NCI-H2171 treated with DMSO at 0.1 percent for 48 hours (cell line): ENCODE measurements at places on chromosomes 3 and 15.

DNA sequence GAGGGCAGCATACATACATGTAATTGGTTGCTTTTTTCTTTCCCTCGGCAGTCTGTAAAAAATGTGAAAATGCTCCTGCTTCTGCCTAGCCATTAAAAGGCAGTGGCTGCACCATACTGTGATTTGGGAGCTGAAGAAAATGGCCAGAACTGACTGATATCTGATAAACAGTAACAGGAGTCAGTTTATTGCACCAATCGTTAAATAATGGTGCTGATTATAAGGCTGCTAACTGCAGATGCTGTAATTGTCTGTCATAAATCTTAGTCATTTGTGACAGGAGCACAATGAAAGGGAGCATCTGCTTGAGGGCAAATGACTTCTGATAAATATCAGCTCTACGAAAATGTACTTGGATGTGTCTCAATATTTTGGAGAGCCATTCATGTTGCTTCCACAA lies 263.1 kb upstream of the DNAJC19 start:
- DNase-seq, result no peak

DNA sequence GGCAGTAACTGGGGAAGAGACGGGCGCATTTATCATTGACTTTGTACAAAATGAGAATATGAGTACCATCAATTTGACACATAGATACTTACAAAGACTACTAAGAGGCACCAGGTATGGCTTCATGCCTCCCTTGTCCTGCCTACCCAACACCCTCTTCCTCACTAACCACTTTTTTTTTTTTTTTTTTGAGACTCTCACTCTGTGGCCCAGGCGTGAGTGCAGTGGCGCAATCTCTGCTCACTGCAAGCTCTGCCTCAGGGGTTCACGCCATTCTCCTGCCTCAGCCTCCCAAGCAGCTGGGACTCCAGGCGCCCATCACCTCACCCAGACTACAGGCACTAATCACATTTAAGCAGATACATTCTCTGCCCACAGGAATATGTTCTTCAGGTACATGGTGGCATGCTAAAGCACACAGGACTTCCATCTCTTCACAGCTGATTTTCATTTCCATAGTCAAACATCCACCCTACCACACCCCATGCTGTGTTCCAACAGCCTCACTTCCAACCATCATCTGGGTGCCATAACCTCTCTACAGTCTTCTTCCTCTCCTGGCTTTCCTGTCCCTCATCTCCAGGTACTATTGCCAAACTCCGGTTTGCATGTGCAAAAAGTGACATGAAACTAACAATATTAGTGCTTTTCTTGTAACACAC lies 41.7 kb downstream of the RAB27A start:
- DNase-seq, result no peak

GRCh38 chr15:61856295-61856694 lies 204.0 kb downstream of the VPS13C start:
- DNase-seq, result no peak

DNA sequence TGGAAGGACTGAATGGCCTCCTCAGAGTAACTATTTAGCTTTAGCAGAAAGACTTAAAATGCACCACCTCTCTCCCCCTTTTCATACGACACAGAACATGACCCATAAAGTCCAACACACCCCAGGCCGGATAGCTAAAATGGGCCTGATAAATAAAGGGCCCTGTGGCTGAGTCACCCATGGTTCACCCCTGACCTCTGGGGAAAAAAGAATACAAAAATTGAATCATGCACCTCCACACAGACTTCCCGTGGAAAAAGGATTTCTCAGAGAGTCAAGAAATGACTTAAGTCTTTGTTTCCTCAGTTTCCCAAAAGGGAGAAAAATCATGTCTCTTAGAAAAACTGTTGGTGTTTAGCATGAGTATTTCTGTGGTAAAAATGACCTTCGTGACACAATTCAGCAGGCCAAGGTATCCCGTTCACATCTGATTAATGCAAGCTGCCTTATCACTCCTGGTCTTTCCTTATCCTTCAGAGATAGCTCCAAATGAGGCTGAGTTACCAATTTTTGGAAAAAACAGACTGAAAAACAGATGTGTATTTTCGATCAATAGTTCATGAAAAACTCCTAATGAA lies 34.0 kb upstream of the ARHGEF3 start:
- DNase-seq, result no peak

DNA sequence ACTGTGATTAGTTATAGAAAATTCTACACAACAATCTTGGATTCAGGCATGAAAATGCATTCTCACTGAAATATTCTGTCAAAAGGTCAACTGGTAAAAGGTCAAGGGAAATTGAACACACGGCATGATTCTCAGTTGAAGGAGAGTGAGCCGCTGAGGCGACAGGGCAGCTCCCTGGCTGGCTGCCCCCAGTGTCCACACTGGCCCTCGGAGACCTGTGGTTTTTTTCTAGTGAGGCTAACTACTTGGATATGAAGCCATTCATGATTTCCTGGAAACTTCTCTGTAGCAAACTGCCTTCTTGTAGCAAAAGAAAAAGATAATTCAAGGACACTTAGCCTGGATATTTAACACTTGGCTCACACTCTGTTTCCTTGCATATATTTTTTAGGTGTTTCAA lies 37.2 kb downstream of the AADACL2 start:
- DNase-seq, result no peak

GRCh38 chr3:151625586-151625985 lies 108.1 kb upstream of the AADACL2 start:
- no peak for DNase-seq

- DNase-seq, result no peak
These were observed 79.8 kb downstream of the ABHD5 start for GRCh38 chr3:43770426-43771103.

DNA sequence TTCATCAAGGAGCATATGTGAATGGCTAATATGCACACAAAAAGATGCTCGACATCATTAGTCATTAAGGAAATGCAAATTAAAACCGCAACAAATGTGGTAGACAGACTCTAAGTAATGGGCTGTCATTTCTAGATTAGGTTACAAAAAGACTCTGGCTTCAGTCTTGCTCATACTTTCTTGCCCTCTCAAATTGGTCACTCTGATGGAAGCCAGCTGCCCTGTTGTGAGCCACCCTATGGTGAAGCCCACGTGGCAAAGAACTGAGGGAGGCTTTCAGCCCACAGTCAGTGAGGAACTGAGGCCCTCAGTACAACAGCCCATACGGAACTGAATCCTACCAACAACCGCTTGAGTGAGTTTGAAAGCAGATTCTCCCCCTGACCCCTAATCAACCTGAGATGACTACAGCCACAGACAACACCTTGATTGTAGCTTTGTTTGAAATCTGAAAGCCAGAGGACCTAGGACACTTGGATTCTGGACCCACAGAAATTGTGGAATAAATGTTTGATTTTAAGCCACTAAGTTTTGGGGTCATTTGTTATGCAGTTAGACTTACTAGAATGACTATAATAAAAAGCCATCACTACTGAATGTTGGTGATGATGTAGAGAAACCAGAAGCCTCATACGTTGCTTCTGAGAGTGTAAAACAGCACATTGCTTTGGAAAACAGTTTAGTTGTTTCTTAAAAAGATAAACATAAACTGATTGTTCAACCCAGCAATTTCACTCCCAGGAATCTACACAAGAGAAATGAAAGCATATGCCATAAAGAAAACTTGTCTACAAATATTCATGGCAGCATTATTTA lies 45.7 kb downstream of the EHHADH start:
- DNase-seq, result no peak

- no peak for DNase-seq
These were observed 93.2 kb upstream of the RNF7 start for GRCh38 chr3:141644931-141645330.

- DNase-seq, result no peak
These were observed 245.6 kb upstream of the PEX5L start for GRCh38 chr3:180282386-180282785.

DNA sequence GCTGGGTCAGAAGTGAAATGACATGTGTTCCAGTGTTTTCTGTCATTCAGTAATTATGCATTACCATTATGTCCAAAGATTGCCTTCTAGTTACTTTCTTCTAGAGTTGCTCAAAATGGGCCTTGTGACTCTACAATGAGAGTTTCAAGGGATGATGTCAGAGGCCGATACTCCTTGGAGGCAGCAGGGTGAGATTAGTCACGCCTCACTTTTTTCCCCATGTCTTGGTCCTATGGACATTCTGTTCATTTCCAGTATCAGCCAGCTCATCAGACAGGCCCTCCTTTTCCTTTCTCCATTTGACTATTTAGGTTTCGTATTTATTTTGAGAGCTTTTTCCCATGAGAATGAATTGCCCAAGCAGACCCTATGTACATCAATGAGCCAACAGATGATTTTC lies 17.5 kb downstream of the VGLL3 start:
- DNase-seq, result no peak

DNA sequence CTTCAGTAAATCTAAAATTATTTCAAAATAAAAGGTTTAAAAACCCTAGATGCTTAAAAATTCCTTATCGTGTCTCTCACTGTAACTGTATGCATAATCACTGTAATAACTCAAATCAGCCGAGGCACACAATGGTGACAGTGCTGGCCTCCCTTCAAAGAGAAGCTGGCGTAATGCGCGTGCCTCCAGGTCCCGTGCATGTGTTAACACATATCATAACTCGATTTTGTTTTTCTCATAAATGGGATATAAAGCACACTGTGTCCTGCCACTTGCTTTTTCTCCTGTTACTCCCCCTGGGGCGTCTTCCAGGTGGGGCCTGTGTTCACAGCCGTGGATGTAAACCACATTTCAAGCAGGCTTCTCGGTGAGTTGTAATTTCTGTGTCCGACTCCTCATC lies 56.0 kb downstream of the TPRA1 start:
- no peak for DNase-seq

DNA sequence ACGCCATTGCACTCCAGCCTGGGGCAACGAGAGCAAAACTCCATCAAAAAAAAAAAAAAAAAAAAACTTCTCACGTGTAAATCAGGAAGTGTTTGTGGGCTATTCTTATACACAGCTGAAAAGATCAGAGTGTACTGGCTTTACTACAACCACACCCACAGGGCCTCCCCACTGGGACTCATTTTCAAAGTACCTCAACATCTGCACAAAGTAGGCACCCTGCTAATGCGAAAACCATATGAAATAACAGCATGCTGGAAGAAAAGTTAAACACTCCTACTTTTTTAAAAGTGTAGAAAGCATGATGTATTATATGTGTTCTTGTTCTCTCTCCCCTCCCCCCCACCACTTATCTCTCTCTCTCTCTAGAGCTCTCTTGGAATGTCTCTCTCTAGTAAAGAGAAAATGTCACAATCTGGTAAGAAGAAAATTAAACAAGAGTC lies 11.1 kb downstream of the UACA start:
- no peak for DNase-seq

GRCh38 chr15:100005715-100006114 lies 272.5 kb upstream of the LYSMD4 start:
- DNase-seq, result no peak

DNA sequence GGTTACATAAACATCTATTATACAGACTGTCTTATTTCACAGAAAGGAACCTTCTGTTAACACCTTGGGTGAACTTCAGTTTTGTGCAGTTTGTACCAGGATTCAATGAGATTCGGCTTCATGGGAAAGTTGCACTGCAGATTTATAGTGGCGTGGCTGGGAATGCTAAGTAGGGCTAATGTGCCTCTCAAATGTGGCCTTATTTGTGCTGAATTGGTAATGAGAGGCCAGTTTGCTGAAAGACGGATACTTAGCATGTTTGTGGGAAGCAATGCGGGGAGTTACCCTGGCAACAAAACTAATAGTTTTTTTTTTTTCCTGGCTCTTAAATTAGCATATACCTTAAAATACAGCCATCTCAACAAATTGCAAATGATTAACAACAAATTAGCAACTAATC lies 28.6 kb upstream of the CEMIP start:
- no peak for DNase-seq

GRCh38 chr15:60264088-60264487 lies 133.7 kb downstream of the ANXA2 start:
- DNase-seq, result no peak

- no peak for DNase-seq
These were observed 159.1 kb downstream of the AKAP13 start for GRCh38 chr15:85539491-85539890.

DNA sequence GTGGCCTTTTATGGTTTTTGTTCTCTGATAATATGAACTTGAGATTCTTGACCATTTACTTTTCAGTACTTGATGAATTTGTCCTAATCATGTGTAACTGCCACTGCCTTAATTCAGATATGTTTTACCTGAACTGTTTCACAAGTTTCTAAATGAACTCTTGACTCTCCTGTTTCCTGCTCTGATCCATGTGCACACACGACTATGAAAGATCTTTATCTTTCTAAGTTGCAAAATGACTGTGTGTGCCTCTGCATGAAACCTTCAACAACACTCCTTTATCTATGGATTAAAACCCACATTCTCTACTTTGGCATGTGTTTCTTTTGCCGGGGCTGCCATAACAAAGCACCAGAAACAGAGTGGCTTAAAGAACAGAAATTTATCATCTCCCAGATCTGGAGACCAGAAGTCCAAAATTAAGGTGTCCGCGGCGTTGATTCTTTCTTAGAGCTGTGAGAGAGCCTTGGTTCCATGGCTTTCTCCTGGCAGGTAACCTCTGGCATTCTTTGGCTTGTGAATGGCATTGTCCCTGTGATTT lies 275.0 kb downstream of the ADAMTSL3 start:
- no peak for DNase-seq

- DNase-seq, result no peak
These were observed 108.8 kb downstream of the XXYLT1 start for GRCh38 chr3:195162033-195162669.

DNA sequence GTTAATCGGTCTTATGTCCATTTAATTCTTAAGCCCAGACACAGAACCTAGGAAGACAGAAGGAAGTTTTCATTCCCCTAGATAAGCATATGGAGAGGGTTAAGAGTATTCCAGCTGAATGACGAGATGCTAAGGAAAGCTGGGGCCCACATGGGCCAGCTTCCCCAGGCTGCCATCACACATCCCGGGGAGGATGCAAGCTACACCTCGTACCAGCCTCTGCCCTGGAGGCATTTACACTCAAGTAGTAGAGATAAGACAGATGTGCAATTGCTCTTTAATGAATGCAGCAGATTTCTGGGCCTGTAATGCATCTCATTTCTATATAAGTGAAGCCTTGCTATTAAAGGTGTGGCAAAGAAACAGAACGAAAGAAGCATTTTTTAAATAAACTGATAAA lies 144.5 kb downstream of the MEX3B start:
- DNase-seq, result no peak

DNA sequence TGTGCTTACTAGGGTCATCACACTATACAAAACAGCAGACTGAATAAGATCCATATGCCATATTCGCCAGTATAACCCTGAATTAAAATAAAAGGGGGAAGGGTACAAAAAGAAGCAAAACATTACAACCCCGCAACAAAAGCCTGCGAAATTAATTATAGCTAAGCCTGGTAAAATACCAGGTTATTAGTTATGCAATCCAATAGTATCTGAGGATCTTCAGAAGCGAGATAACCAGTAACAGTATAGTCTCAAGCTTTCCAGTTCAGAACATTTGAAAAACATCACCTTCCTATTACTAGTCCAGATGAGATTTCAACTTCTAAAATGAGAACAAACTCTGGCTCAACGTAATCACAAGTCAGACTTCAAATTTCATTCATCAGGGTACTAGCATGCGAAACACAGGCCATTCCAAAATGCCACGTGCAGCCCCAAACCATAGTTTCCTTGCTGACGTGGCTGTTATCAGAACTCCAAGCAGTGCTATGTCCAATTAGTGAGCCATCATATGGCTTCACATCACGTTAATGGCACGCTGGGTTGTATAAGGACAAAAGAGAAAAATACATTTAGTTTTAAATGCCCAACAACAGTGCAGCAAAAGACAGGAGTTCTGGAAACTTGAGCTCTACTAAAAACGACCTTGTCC lies 1.1 kb downstream of the SSR3 start:
- no peak for DNase-seq

- no peak for DNase-seq
These were observed 13.8 kb downstream of the THBS1 start for GRCh38 chr15:39594446-39595337.

- no peak for DNase-seq
These were observed 14.8 kb downstream of the GTPBP8 start for GRCh38 chr3:113005611-113006010.
